Keratinocyte (primary cell): ENCODE measurements at places on chromosomes 11 and 22. TPM values are rescaled to one million over a fixed set of nuclear protein-coding genes. Genes with fewer than 3 reads are reported as not detected.

- peaks cover 5% of the 10 kb centered on the region for H3K4me1 ChIP-seq
- no peak overlapping the region for H3K4me3 ChIP-seq
- DNase-seq: no peak
- H3K36me3 ChIP-seq: no peaks in the 10 kb centered on the region
- H3K27ac ChIP-seq: no peak overlapping the region
These were observed 1376.1 kb upstream of the TENM4 start for GRCh38 chr11:80816966-80817365.

DNA sequence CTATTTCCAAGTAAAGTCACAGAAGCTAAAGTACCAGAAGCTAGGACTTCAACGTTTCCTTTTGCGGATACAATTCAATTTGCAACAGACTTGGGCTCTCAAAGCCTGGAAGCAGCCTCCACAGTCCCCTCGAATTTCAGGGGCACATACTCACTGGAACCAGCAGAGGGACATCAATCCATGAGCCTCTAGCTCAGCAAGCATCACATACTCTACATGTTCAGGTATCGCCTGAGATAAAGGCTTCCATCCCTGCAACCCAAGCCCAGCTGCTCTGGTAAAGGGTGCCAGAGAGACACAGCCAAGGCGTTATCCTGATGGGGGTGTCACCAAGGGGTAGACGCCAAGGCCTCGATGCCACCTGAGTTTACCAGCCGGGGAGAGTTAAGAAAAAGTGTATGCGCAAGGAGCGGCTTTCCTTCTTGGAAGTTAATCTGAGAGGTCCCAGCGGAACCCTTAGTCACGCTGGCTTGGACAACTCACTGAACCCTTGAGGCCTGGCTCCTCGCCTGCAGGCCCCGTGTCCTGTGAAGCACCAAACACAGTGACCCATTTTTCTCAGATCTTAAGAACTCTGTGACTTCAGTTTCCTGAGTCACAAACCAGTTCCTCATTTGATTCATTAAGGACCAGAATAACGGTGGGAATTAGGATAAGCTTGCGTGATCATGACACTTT lies 13.0 kb downstream of the LTO1 start:
- H3K4me1 ChIP-seq: no peaks in the 10 kb centered on the region
- DNase-seq: no peak
- no peaks in the 10 kb centered on the region for H3K27me3 ChIP-seq
- H3K4me3 ChIP-seq: no peak overlapping the region
- peaks cover 10% of the 10 kb centered on the region for H3K36me3 ChIP-seq

DNA sequence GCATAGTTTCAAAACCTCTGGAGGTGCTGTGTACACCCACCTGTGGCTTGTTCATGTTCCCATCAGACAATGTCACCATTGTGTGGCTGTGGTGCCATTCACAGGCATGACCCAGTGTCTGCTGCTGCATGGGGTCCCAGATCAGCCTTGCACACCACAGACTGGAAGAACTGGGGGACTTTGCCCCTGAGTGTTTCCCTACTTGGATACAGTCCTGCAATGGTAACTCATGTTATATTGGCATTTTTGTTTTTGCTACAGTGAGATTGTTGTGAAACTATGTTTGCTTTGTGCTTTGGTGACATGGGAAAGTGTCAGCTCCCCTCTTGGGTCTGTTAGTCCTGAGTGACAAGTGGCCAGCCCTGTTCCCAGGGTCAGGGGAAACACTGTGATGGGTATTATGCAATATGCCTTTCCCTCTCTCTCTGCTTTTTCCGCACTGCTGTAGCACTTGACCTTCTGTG lies 108.8 kb downstream of the NAV2 start:
- H3K36me3 ChIP-seq: no peaks in the 10 kb centered on the region
- H3K27me3 ChIP-seq: peaks cover 4% of the 10 kb centered on the region

GANAB gene
- polyA plus RNA-seq: 153 to 211 TPM (median 176 TPM) in 3 replicates

DNA sequence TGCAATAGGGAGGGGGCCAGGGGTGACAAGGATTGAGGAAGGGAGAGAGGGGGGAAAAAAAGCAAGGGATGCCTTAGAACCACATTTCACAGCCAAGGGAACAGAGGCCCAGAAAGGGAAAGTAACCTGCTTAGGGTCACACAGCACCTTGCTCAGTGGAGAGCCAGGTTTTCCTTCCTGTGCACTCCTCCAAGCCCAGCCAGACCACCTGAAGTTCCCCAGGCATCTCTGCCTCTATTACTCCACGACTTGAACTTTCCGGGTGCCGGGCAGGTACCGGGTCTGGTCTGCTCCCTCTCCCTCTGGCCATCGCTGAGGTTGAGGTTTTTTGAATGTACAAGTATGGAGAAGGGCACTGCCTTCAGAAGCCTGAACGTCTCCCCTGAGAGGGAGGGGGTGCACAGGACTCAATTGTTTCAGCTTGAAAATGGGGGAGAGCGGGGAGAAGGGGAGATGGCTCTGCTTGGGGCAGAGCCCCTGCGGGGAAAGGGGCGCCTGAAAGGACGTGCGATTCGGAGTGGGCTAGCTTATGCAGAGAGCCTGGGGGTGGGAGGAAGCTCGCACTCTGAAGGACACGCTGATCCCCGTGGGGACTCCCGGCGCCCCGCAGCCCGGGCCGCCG lies 516 bp upstream of the SERPINH1 start:
- H3K27me3 ChIP-seq: no peaks in the 10 kb centered on the region
- H3K4me3 ChIP-seq: peak overlapping the region; percentile 82
- DNase-seq: no peak
- H3K36me3 ChIP-seq: peaks cover 14% of the 10 kb centered on the region
- H3K27ac ChIP-seq: no peak overlapping the region
- H3K4me1 ChIP-seq: peaks cover 59% of the 10 kb centered on the region

ARAP1 gene
- 32.8 to 41.4 TPM (median 36.1 TPM) in 3 replicates for polyA plus RNA-seq

TRIM6 gene
- polyA plus RNA-seq: 3.9 to 5.2 TPM (median 4.5 TPM) in 3 replicates

DNA sequence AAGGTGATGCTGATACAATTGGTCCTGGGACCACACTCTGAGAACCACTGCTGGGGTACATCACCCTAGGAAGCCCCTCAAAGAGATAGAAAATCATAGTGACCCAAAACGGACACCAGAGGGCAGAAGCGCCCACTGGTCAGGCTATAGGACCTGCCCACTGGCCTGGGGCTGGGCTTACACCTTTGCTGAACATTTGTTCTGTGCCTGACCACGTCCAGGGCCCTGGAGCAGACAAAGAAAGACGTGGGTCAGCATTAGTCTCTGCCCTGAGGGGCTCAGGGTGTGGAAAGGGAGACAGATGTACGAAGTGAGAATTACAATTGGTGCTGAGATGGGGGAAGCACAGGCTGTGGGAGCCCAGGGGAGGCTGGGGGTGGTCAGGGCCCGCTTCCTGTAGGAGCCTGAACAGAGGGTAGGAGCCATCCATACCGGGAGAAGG lies 14.4 kb upstream of the SERPINH1 start:
- H3K27ac ChIP-seq: no peak overlapping the region
- no peak overlapping the region for H3K4me3 ChIP-seq
- H3K27me3 ChIP-seq: no peaks in the 10 kb centered on the region
- no peaks in the 10 kb centered on the region for H3K36me3 ChIP-seq

GRCh38 chr22:19943082-19944026 lies 1.7 kb upstream of the TXNRD2 start:
- H3K27ac ChIP-seq: peak overlapping the region; percentile 90
- no peaks in the 10 kb centered on the region for H3K27me3 ChIP-seq
- peaks cover 30% of the 10 kb centered on the region for H3K4me1 ChIP-seq
- H3K36me3 ChIP-seq: peaks cover 2% of the 10 kb centered on the region
- no peak for DNase-seq

DNA sequence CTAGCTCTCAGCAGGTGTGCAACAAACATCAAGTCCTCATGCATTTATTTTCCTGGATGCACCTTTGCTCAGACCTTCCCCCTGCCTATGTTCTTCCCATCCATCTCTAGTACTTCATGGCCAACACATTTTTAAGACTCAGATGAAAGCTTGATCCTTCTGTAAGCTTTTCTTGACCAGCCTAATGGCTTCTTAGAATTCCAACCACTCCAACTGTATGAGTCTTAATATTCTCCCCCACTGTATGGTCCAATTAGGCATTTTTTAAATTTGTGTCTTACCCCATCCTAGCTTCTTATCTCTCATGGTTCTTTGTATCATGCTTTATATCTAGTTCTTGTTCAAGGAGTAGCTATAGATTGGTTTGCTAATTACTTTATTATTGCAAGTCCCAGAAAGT lies 44.8 kb downstream of the TENM4 start:
- no peak for DNase-seq
- H3K36me3 ChIP-seq: peaks cover 4% of the 10 kb centered on the region
- no peak overlapping the region for H3K27ac ChIP-seq
- H3K4me3 ChIP-seq: no peak overlapping the region

KLHL35 gene
- polyA plus RNA-seq: 0.43 to 1.0 TPM (median 0.58 TPM) in 3 replicates

DNA sequence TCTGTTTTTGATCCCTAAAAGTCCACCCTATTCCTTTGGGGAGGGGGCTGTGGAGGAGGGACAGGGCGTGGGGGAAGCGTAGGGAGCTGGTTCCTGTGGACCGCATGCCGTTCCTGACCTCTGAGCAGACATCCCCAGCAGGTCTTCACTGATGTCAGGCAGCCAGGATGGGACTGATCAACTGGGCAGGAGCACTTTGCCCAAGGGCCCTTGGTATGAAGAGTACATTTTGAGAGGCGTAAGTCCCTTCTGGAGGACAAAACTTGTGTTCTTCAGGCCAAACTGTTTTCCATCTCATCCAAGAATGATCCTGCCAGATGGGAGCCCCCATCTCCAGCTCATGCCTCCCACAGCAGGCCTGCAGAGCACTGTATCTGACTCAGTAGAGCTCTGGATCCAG lies 80.9 kb upstream of the NARS2 start:
- no peak for DNase-seq
- H3K27ac ChIP-seq: no peak overlapping the region
- peaks cover 16% of the 10 kb centered on the region for H3K4me1 ChIP-seq
- peaks cover 5% of the 10 kb centered on the region for H3K36me3 ChIP-seq
